ENCODE measurements at places on chromosomes 16 and 17. TPM values are rescaled to one million over a fixed set of nuclear protein-coding genes. Genes with fewer than 3 reads are reported as not detected.

The CCL16 gene
- 0.65 TPM for total RNA-seq

The KRT27 gene
- not detected for total RNA-seq

The CCDC200 gene
- total RNA-seq = not detected

The TOX3 gene
- not detected for total RNA-seq

The TMEM219 gene
- total RNA-seq = 91.1 TPM

The GP1BA gene
- total RNA-seq = not detected

The ZFP3 gene
- 2.0 TPM for total RNA-seq

The ANKRD11 gene
- total RNA-seq = 105 TPM

The LAT gene
- 2.3 TPM for total RNA-seq

The CCL1 gene
- total RNA-seq = not detected

The KRT23 gene
- not detected for total RNA-seq

The FMNL1 gene
- 3.0 TPM for total RNA-seq

The NRN1L gene
- not detected for total RNA-seq

The GJD3 gene
- total RNA-seq = 0.38 TPM

The TMEM220 gene
- total RNA-seq = 4.2 TPM

The PHOSPHO1 gene
- not detected for total RNA-seq

The UNC45B gene
- not detected for total RNA-seq

All from vein endothelial cell (primary cell).